T-helper 1 cell (primary cell): ENCODE measurements at places on chromosomes 16 and 17.

- DNase-seq = no peak
These were observed 44.8 kb downstream of the ERN1 start for GRCh38 chr17:64084940-64085649.

- DNase-seq = no peak
These were observed 2.3 kb downstream of the ENKD1 start for GRCh38 chr16:67664258-67664657.

GRCh38 chr16:73177729-73178295 lies 129.9 kb upstream of the ZFHX3 start:
- no peak for DNase-seq

GRCh38 chr17:34562387-34562786 lies 17.0 kb upstream of the TMEM132E start:
- DNase-seq = no peak

DNA sequence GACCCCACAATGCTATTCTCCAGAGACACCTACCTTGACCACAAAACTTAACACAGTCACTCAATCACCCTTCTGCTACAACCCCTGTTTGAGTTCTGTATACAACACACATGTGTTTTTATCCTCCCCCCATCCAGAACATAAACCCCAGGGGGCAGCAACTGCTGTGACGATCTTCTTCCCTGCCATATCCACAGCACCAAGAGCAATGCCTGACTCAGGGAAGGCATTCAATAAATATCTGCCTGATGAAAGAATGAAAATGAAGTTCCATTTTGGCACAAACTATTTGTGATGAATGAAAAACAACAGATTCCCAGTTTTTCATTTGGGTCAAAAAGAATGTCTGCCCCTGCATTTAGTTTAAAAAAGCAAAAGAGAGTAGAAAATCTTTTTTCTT lies 27.0 kb downstream of the ASIC2 start:
- no peak for DNase-seq

GRCh38 chr17:75499313-75500022 lies 15.9 kb downstream of the CASKIN2 start:
- no peak for DNase-seq

DNA sequence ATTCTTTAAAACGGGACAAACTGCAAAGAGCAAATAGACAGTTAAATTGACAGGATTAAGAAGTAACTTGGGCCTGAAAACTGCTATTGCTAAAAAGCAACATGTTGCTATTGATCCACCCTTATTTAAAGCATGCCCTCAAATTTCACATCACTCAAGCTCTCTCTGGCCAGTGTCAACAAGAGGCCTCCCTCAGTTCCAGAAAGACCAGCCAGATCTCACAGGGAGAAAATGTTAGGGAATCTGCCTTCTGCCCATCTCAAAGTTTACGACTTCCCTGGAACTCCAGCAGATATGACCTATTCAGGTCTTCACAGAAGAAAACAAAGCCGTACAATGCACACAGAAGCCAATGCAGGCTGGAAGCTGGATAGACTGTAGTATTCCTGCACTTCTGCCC lies 8.9 kb downstream of the CFAP20 start:
- no peak for DNase-seq

DNA sequence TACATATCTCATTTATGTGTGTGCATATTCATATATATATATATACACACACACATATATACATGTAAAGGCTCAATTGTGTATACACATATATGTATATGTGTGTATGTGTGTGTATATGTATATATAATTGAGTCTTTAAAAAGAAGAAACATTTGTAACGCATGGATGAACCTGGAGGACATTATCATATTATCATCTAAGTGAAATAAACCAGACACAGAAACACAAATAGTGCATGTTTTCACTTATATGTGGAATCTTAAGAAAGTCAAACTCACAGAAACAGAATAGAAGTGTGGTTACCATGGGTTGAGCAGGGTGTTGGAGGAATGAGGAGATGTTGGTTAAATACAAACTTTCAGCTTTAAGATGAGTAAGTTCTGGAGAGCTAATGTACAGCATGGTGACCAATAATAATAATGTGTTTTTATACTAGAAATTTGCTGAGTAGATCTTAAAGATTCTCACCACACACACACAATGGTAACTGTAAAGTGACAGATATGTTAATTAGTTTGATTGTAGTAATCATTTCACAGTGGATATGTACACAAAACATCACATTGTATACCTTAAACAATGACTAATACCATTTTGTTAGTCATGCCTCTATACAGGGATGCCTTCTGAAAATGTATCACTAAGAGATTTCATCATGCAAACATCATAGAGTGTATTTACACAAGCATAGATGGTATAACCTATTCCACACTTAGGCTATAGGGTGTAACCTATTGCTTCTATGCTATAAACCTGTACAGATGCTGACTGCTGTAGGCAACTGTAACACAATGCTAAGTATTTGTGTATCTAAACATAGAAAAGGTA lies 132.6 kb upstream of the CACNG5 start:
- DNase-seq = no peak

DNA sequence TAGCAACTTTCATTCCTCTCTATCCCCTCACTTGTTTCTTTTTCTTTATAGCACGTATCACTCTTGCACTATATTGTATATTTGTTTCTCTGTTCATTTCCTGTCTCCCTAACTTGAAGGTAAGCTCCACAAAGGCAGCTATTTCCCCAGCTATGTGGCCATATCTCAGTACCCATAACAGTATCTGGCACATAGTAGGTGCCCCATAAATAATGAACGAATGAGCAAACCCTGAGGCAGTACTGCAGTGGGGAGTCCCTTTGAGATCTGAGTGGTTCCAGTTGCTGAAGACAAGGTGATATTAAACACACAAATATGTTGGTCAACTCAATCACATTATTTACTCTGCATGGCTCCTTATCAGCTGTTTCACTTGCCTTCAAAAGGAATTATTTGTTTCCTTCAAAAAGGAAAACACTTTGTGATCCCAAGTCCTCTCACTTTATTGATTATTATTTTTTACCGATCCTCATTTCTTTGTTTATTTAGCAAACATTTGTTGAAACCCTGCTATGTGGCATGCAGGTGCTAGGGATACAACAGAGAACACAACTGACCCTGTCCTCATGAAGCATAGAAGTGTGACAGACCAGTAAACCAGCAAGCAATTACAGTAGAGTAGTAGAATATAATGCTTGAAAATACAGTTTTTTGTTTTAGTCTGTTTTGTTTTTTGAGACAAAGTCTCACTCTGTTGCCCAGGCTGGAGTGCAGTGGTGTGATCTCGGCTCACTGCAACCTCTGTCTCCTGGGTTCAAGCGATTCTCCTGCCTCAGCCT lies 5.7 kb upstream of the ADAP2 start:
- no peak for DNase-seq

- DNase-seq = no peak
These were observed 23.4 kb downstream of the RBBP6 start for GRCh38 chr16:24562811-24563210.

- DNase-seq = no peak
These were observed 66.3 kb upstream of the DOC2B start for GRCh38 chr17:247767-248166.

DNA sequence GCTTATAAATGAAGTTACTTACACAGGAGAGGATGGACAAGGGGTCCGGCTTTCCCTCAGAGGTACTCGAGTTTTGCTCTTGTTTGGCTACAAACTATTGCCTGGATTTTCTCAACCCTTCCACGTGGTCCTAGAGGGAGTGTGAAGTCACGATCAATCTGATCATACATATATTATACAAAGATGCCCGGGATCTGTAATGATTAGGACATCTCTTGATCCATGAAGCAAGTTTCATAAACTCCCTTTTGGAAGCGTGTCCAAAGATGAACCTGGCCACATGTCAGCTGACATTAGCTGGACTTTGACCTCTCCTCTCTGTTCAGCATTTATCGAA lies 2.3 kb upstream of the CDH11 start:
- DNase-seq = no peak

DNA sequence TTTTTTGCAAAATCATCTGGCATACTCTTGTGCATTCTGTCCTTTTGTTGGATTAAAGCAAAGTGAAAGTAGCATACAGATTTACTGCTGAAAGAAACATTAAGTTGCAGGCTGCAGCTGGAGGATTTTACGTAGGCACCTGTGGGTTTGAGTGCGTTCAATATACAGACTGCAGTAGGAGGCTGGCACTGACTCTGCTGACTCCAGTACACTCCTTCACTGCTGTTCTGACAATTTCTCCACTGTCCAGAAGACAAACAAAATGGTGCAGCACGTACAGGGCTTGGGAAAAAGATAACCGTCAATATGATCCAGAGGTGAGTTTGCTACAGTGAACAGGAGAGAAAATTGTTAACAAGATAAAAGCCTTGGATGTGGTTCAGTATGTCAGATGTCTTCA lies 73.3 kb downstream of the TANC2 start:
- DNase-seq = no peak

GRCh38 chr17:73435412-73435811 lies 123.6 kb upstream of the CDC42EP4 start:
- no peak for DNase-seq

DNA sequence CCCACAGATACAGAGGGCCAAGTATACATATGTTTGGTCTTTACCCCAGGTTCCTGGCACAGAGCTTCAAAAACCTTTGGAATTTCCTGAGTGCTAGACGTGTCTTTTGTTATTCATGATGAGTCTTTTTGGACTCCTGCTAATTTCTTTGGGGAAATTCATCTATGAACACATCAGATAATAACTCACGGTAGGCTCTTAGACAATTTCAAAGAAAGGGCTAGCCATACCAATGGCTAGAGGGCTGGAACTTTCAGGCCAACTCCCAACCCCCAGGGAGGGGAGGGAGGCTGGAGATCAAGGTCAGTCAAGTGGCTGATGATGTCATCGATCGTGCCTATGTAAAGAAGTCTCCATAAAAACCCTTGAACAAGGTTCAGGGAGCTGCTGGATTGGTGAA lies 101.9 kb downstream of the STX8 start:
- no peak for DNase-seq

- no peak for DNase-seq
These were observed at the start of gene CD300C for GRCh38 chr17:74545843-74546230. CD300C (minus strand) TSS chr17:74546115; CDS start chr17:74545782, 333 bp downstream.

DNA sequence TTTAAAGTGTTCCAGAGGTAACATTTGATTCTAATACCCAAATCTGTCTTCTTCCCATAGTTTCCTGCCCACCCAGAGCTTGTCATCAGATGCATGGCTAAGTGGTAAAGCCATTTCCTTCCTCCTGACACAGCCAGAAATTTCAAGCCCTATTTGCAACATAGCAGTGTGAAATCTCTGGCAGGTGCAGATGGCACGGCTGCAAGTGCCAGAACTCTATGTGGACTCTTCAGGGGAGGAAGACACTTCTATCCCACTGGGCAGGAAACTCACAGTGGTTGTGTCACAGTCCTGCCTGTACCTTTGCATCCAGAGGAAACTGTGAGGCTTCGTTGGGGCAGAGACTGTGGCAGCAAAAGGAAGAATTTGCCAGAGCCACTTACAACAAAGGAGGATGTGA lies 13.2 kb downstream of the DYNLRB2 start:
- no peak for DNase-seq

- DNase-seq = no peak
These were observed 14.5 kb downstream of the TUBG1 start for GRCh38 chr17:42623732-42624596.

DNA sequence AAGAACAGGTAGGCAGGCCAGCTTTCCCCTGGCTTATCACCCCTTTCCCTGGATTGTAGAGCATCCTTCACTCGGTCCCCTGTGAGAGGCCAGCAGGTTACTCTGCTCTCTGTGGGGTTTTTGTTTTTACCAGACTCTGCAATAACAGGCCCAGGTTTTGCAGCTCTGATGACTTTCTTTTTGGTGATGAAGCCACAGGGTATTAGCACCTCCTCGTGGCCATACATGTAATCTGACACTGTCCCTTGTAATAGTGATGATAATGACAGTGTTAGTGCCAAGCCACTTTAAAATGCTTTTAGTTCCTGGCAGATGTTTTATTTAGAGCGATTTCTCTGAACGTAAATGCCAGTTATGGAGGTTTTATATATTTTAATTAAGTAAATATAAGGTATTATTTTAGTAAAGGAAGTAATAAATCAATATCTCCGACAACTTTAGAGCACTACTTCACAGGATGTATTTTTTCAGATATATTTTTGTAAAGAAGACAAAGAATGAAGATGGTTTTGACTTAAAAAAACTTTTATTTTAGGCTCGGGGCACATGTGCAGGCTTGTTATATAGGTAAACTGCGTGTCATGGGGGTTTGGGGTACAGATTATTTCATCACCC lies 38.0 kb upstream of the CPHXL start:
- DNase-seq = peak; percentile 35

- DNase-seq = no peak
These were observed 17.7 kb downstream of the RAI1 start for GRCh38 chr17:17698869-17699351.

DNA sequence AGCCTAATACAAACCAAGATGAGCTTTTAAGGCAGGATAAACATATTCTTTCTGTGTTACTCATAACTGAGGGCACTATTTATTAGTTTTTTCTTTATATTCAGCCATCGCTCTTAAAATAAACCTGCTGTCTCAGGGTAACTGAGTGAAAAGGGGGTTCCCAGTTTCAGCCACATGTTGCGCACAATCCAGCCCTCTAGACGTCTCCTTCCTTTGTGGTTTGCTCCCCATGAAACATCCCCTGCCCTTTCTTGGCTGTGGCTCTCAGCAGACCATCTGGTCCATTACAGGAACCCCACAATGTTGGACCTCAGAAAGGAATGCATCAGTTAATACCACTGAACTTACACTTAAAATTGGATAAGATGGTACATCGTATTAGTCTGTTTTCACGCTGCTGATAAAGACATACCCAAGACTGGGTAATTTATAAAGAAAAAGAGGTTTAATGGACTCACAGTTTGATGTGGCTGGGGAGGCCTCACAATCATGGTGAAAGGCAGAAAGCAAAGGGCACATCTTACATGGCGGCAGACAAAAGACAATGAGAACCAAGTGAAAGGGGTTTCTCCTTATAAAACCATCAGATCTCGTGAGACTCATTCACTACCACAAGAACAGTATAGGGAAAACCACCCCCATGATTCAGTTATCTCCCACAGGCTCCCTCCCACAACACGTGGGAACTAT lies 12.6 kb upstream of the IL21R start:
- DNase-seq = no peak

DNA sequence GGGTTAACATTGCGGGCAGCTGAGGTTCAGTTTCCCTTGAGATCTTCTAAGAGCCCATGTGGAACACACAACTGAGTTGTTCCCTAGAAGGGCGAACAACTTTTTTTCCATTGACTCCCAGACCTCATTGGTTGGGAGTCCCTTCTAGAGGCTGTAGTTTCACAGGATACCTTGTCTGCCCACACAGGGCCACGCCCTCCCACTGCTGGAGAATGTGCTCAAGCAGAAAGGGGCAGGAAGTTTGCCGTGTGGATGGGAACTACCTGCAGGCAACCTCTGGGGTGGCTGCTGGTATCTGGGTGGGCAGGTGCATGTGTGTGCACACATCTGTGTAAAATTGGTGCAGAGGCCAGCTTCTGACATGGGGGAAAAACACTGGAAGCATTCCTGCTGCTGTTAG lies 178.8 kb upstream of the PSMD7 start:
- DNase-seq = no peak
